ENCODE measurements at places on chromosomes 5 and 9. TPM values are rescaled to one million over a fixed set of nuclear protein-coding genes. Genes with fewer than 3 reads are reported as not detected.

Gene MCIDAS
- polyA plus RNA-seq = 0.94 TPM

Gene NPR3
- 12.7 TPM for polyA plus RNA-seq

Gene COMMD10
- polyA plus RNA-seq = 62.5 TPM

Gene TUSC1
- polyA plus RNA-seq = 16.0 TPM

Gene DMRT3
- polyA plus RNA-seq = 1.4 TPM

Gene RGS7BP
- polyA plus RNA-seq = 7.5 TPM

Gene FSTL4
- 1.8 TPM for polyA plus RNA-seq

- DNase-seq = no peak
These were observed 20.5 kb upstream of the PSD2 start for GRCh38 chr5:139774980-139775661.

DNA sequence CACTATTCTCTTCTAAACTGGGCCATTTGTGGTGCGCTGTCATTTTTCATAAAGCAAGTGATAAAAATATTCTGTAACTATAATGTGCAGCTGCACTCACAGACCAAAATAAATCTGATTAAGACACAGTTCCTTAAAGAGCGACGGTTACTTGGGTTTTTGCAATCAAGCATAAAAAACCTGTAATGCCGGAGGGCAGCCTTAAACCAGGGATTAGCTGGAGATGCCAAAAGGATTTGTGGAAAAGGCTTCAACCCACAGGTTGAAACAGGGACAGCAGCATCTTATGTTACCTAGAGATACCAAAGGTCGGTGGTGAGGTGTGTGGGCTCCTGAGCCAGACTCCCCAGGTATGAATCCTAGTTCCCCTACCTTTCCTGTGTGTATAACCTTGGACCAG is 49.3 kb downstream of the CTNND2 start:
- no peak for DNase-seq

DNA sequence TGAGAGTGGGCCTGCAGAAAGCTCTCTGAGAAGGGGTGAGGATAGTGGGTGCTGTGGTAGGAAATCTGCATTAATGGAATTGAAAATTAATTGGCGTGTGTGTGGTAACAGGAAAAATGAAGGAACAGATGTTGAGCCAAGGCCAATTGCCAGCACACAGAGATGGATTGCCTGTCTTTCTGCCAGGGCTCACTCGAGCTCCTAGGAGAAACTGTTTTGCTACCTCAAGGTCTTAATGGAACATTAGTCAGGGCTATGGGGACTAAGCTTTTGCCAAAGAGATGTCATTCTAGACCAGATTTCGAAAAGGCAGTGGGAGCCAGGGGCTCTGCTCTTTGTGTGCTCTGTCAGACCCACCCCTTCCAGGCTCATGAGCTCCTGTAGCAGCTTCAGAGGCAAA is 124.0 kb upstream of the EFNA5 start:
- no peak for DNase-seq

GRCh38 chr9:129237164-129237611 is 59.1 kb upstream of the IER5L start:
- DNase-seq = no peak

DNA sequence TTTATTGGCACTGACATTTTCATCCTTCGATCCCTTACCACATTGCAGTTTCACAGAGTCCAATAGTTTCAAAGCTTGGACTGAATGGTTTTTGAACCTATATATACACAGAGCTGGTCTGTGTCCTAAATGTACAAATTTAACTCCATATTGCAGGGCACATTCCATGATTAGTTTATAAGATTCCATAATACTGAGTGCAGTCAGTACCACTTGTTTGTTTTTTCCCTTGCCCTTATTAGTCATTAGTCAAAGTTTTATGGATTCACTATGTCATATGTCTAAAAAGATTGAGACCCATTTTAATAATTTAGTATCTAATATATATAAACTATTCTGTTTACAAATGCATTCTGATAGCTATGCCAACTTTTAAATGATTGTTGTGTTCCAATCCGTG is 654.8 kb upstream of the MEF2C start:
- DNase-seq = no peak

Data from right renal cortex interstitium (tissue), 3 donors.